CD14-positive monocyte (primary cell): ENCODE measurements at places on chromosomes 1 and 21. TPM values are rescaled to one million over a fixed set of nuclear protein-coding genes. Genes with fewer than 3 reads are reported as not detected.

Gene NT5C1A
- polyA plus RNA-seq = not detected

Gene FCER1G
- 4,191 TPM for polyA plus RNA-seq

Gene GBP1
- polyA plus RNA-seq = 19.5 and 19.9 TPM in 2 replicates

Gene HSPG2
- polyA plus RNA-seq = not detected

Gene ESPN
- not detected for polyA plus RNA-seq

Gene RBM11
- not detected for polyA plus RNA-seq

Gene TMEM81
- 0.17 TPM for polyA plus RNA-seq

Gene TNFRSF25
- 0.33 TPM for polyA plus RNA-seq

Gene OR2T5
- polyA plus RNA-seq = not detected

Gene DNAJC8
- 18.3 and 30.6 TPM in 2 replicates for polyA plus RNA-seq

Gene ERVH48-1
- polyA plus RNA-seq = not detected in 2 replicates

Gene SIPA1L2
- 5.9 and 6.8 TPM in 2 replicates for polyA plus RNA-seq
